ENCODE measurements at places on chromosomes 4 and X.

DNA sequence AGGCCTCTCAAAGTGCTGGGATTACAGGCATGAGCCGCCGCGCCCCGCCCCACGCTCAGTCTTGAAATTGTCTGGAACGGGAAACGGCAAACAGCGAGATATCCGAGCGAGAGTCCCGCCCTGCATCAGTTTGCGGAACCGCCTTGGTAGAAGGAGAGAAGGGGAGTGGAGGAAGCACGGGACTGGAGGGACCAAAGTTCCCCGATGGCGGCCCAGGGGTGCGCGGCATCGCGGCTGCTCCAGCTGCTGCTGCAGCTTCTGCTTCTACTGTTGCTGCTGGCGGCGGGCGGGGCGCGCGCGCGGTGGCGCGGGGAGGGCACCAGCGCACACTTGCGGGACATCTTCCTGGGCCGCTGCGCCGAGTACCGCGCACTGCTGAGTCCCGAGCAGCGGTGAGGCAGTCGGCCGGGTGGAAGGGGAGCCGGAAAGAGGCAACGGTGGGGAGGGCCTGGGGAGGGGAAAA, at the start of gene BST1:
BST1 (plus strand) TSS at position 125 of the 463 bp plus-strand sequence; CDS start at position 205, 80 bp downstream.
- no peak for DNase-seq

GRCh38 chr4:78061939-78062570, 4.9 kb downstream of the FRAS1 start:
- DNase-seq: no peak

- no peak for DNase-seq
Measured at GRCh38 chr4:62571494-62571893, 1371.4 kb downstream of the ADGRL3 start.

GRCh38 chr4:32087211-32087610, 1367.0 kb downstream of the PCDH7 start:
- DNase-seq: no peak

GRCh38 chrX:357693-358471, 28.8 kb downstream of the PPP2R3B start:
- DNase-seq: no peak

DNA sequence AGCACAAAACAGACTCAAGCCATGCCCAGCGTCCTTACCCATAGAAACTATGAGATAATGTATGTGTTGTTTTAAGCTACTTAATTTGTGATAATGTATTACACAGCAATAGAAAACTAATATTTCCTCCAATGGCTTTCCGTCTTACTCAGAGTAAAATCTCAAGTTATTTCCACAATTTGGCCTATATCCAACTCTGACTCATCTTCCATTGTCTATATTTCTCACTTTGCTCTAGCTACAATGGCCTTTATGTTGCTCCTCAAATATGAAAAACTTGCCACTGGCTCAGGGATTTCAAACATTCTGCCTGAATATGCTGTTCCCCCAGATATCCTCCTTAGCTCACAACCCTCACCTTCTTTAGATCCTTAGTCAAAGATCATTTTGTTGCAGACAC, 31.6 kb downstream of the IQCM start:
- no peak for DNase-seq

GRCh38 chrX:40316502-40316901, 218.7 kb upstream of the BCOR start:
- DNase-seq: no peak

GRCh38 chr4:125010796-125011503, 298.4 kb upstream of the ANKRD50 start:
- DNase-seq: no peak

DNA sequence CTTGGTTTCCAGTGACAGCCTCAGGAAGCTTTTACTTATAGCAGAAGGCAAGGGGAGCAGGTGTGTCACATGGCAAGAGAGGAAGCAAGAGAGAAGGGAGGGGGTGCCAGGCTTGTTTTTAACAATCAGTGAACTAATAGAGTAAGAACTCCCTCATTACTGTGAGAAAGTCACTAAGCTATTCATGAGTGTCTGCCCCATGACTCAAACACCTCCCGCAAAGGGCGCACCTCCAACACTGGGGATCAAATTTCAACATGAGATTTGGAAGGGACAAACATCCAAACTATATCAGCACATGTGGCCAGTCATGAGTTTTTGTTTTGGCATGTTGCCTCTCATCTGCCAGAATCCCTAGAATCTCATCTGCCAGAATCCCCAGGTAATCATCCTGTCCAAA, 183.5 kb upstream of the C1QTNF7 start:
- DNase-seq: no peak

- DNase-seq: no peak
Measured at GRCh38 chr4:148238811-148239493, 203.3 kb downstream of the NR3C2 start.

DNA sequence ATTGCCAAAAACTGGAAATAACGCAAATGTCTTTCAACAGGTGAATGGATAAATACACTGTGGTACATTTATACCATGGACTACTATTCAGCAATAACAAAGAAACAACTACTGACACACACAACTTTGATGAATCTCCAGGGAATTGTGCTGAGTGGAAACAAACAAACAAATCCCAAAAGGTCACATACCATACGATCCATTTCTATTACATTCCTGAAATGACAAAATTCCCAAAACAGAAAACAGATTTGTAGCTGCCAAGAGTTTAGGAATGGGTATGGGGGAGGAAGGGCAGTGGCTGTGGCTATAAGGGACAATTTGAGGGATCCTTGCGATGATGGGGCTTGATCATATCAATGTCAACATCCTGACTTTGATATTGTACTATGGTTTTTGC, 2.5 kb downstream of the ZNF182 start:
- no peak for DNase-seq

GRCh38 chr4:156656896-156657295, 314.7 kb downstream of the PDGFC start:
- no peak for DNase-seq

DNA sequence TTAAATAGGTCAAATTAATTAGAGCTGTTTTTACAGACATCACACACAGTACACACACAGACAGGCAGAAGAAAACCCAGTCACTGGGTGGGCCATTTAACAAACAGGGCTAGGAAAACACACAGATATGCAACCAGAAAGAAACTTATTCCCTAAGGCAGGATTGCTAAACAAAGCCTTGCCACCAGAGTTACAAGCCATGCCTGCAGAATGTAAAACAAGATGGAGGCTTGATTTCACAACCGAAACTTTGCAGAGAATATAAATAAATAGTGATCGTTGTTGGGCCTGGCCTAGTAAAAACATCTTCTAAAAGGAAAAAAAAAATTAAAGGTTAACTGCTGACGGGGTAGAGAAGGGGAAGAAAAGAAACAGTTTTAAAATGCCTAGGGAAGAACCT, 212.3 kb downstream of the NAP1L3 start:
- DNase-seq: no peak

GRCh38 chr4:8882239-8882638, 10.6 kb upstream of the HMX1 start:
- no peak for DNase-seq

- no peak for DNase-seq
Measured at GRCh38 chr4:2296631-2297601, 35.0 kb upstream of the MXD4 start.

DNA sequence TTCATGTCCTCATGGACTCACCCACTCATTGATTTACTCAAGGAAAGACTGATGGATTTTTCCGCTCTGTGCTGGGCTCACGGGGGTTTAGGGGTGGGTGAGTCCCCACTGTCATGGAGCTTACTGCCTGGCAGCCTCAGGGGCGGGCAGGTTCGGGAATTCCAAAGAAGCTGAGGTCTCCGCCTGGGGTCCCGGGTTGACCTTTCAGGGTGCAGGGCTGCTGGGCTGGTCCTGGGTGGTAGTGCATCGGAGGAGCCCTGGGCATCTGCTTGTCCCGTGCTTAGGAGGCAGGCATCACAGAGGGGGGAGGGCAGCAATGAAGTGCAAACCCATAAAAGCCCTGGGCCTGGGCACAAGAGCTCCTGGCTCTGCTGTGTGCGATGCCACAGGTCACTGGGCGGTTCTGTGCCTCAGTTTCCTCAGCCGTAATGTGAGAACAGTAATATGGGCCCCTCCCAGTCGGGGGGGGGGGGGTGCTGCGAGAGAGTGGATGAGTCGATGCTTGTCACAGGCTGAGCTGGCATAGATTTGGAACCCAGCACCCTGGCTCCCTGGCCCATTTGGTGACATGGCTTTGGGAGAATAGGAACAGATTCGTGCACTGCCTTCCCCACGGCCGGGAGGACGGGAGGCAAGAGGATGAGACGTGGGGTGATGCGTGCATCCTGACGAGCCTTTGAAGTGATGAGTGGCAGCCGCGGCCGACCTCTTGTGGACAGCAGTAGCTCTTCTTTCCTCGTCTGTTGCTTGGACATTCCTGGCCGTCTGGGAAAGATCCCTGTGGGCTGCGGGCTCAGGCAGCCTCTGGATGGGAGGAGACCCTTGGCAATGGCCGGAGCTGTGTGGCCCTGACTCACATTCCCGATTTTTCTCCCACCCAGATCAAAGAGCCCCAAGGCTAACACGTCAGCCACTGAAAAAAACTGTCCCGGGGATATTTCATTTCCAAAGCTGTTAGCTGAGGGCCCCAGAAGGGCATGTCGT, 42.0 kb downstream of the PSAPL1 start:
- DNase-seq: no peak

DNA sequence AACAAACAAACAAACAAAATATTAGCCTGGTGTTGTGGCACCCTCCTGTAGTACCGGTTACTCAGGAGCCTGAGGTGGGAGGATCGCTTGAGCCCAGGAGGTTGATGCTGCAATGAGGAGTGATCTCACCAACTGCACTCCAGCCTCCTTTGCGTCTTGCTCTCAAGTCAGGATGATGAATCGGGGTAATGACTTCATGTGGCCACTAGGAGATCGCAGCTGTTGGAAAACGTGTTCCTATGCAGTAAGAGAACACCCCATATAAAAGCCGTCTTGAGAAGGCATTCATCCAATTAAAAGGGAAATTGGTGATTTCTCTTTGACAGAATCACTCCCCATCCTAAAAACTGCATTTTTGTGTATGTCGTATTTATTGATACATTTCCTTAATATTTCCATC, 6.9 kb downstream of the CCNB3 start:
- no peak for DNase-seq

GRCh38 chrX:71532078-71532752, 689 bp upstream of the OGT start:
- DNase-seq: no peak

GRCh38 chr4:1870328-1870577, 940 bp upstream of the NSD2 start:
- DNase-seq: peak; percentile 75

- DNase-seq: no peak
Measured at GRCh38 chr4:129359461-129359860, 263.5 kb downstream of the C4orf33 start.

DNA sequence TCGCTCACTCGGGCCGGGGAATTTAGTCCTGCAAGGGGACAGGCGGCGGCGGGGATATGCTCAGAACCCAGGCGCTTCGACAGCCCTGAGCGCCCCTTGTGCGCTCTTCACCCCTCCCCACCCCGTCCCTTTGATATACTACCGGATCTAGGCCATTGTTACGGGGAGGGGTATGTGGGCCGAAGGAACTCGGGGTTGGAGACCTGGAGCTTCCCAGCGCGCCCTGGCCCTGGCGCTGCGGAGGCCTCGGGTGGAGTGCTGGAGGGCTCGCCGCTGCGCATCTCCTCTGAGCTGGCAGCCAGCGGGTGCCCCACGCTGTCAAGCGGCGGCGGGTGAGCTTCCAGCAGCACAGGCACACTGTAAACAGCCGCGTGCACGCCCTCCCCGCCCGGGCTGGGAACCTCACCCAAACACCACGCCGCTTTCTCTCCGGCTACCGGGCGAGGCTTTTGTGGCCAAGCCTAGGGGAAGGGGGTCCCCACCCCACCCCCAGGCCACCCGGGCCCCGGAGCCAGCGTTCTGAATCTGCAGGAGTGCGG, 54.5 kb upstream of the BCOR start:
- DNase-seq: no peak

DNA sequence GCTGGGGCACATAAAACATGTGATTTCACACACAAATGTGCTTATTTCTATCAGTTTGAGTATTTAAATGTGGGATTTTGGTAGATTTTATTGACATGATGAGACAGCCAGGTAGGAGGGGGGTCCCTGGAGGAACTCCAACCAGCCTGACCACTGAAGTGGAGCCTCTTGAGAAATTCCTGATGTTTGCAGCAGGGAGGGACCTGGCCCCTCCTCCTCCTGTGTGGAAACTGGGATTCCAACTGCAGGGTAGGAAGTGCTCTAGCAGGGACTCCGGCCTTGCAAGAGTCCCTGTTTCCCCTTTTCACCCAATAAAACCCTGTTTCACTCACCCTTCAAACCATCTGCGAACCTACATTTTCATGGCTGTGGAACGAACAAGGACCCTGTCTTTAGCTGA, 2224.0 kb upstream of the AGA start:
- DNase-seq: no peak

DNA sequence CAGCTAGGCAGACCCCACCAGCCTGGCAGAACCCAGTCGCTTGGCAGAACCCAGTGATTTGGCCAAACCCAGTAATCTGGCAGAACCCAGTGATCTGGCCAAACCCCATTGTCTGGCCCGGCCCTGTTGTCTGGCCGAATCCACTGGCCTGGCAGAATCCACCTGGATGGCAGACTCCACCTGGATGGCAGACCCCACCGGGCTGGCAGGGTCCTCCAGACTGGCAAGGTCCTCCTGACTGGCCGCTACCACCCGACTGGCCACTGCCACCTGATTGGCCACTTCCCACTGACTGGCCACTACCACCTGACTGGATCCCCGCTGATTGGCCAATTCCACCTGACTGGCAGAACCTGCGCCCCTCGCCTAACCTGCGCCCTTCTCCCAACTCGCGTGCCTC, 3.2 kb downstream of the MAGED1 start:
- DNase-seq: no peak

DNA sequence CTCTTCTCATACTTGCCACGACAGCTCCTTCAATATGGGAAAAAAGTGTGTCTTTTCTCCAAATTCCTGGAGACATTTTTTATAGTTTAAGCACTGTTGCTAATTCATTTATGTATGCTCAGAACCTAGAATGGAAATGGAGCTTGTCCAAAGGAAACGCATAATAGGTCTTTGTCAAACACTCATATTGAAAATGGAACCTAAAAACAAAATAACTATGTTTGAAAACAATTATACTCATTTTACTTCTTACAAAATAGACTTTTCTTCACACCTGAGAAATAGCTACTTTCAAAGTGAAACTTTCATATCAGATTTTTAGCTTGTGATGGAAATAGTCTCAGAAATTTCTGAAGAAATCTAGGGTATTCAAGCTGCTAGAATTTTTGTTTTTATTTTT, 529.7 kb upstream of the BOD1L1 start:
- DNase-seq: no peak

DNA sequence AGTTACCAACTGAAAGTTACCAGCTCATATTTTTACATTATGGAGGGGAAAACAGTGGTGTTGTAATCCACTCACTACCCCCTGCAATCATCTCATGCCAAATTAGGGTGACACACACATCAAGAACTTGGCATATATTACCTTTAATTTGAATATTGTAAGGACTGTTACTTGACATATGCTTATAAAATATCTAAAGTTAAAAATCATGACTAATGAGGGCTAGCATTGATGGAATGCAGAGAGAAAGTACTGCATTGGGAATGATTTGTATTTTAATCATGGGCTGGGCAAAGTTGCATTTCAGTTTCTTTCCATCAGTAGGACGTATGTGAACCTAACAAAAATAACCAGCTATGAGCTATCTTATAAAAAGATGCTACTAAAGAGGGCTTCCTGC, 517.5 kb upstream of the GRIA3 start:
- no peak for DNase-seq
